ENCODE measurements at places on chromosomes 3 and 15. TPM values are rescaled to one million over a fixed set of nuclear protein-coding genes. Genes with fewer than 3 reads are reported as not detected.

DNA sequence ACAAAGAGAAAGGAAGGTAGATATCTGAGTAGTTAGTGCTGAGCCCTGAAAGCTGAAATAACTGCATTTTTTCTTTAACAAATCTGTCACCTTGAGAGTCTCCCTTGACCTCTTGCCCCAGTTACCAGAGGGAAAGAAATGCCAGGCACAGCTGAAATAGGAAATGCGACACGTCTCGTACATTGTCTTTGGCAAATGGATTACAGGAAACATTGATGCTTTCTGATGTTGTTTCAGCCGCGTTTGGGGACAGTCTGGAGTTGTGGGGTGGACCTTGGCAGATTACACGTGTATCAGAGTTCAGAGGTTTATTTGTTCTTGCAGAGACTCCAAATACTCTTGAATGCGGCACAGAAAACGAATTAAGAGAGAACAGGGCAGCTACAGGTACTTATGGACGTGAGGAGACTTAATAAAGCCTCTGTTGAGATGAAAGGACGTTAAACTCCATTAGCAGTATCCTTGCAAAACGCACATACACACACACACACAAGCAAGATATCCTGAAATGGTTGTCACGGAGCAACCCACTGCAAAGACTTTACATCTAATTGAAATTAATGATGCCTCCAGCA, 272.8 kb upstream of the RORA start:
- no peak for DNase-seq

The COL8A1 gene
- total RNA-seq, result 0.12 TPM

GRCh38 chr15:93219859-93220420, 130.9 kb upstream of the RGMA start:
- no peak for DNase-seq

DNA sequence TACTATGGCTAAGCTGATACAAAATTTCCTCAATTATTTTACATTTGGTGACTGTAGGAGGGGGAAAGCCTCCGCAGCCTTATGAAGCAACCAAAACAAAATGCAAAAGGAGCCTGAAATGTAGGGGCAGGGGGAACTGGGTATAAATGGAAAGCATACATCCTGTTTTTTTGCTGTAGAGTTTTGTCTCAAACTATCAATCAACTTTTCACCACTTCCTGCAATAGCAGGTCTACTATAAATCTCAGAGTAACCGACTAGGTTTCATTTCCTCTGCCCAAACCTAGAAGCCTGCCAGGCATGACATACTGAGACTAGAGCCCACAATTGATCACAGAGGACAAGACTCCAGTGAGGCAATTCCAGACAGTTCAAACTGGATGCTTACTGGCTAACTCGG, 91.3 kb downstream of the SHQ1 start:
- DNase-seq, result peak; percentile 73

- no peak for DNase-seq
Observed at GRCh38 chr3:143875546-143875945, 27.3 kb upstream of the SLC9A9 start.

DNA sequence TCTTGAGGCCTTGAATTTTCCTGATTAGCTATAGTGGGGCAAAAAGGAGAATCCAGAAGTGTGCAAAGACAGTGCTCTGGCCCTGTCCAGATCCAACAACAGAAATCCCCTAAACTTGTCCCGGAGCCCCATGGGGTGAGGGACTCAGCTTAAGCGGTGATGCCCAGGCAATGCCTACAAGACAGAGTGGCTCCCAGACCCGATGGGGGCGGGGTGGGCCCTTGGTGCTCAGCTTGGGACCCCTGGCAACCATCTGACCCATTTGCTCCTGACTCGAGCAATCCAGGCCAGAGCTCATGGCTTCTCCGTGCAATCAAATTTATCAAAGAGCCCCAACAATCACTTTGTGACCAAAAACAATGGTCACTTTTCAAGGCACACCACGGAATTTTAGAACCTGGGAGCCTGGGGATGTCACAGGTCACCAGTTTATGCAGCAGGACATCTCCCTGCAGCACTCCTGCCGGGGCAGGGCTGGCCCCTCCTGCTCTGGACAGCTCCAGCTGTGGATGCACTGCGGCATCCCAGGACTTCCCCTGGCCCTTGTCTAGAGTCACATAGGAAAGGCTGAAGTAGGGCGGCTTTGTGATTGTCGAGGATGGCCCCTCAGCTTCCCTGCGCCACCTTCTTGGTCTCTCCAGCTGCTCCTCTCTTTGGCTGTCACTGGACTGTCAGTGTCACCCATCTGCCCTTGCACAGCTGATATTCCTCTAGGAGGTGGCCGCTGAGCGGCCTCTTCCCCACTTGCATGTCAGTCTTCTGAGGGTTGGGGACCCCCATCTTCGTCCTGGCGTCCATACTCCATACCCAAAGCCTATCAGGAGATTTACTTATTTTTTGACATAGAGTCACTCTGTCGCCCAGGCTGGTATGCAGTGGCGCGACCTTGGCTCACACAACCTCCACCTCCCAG, 28.4 kb downstream of the RGMA start:
- no peak for DNase-seq

GRCh38 chr15:49036650-49037545, 9.3 kb downstream of the SECISBP2L start:
- no peak for DNase-seq

The NT5DC2 gene
- 20.4 TPM for total RNA-seq

The GNAT1 gene
- not detected for total RNA-seq

The TMIE gene
- total RNA-seq, result 1.5 TPM

The ZNF660 gene
- 0.22 TPM for total RNA-seq

The GPR160 gene
- total RNA-seq, result 10.3 TPM

GRCh38 chr15:34684351-34684750, 70.4 kb downstream of the GJD2 start:
- DNase-seq, result no peak

- no peak for DNase-seq
Observed at GRCh38 chr15:79475306-79475705, 43.2 kb downstream of the MINAR1 start.

All from activated naive CD4-positive, alpha-beta T cell treated with anti-CD3 and anti-CD28 coated beads for 36 hours (primary cell).